HFFc6 (cell line): ENCODE measurements at places on chromosomes 6 and 20.

GRCh38 chr20:35317416-35318210, 25.4 kb upstream of the FAM83C start:
- DNase-seq, result no peak

DNA sequence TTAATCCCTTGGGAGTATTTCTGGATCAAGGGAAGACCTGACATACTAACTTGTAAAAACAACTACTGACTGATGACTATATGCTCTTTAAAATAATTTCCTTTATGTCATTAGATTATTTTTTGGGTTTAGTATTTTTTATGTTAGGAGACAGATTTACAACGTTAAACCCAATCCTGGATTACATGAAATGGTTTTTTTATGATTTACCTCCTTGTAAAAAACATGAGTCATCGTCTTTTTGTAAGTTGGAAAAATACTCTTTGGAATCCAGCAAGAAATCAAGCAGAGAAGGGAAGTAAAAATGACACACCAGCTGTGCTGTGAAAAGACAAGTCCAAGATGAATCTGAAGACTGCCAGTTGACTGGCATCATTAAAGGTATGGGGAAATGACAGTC, 6.7 kb downstream of the STK4 start:
- DNase-seq, result peak; percentile 86

DNA sequence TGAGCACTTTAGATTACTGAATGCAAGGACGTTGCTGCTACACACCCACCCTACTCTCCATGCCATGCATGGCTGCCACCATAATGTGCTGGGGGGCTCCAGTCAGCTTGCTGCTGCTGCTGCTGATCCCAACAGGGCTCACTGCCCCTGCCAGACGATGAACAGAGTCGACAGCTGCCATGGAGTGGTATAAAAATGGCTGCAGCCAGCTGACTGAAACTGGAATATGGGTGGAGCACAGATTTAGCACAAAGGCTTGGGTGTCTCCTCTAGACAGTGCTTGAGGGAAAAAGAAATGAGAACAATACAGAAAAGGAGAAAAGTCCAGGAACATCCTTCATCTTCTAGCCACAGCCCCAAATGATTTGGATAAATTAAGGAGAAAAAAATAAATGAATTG, 150.7 kb downstream of the PDSS2 start:
- no peak for DNase-seq

GRCh38 chr20:47256668-47257236, 99.7 kb downstream of the ZMYND8 start:
- DNase-seq, result peak; percentile 28

DNA sequence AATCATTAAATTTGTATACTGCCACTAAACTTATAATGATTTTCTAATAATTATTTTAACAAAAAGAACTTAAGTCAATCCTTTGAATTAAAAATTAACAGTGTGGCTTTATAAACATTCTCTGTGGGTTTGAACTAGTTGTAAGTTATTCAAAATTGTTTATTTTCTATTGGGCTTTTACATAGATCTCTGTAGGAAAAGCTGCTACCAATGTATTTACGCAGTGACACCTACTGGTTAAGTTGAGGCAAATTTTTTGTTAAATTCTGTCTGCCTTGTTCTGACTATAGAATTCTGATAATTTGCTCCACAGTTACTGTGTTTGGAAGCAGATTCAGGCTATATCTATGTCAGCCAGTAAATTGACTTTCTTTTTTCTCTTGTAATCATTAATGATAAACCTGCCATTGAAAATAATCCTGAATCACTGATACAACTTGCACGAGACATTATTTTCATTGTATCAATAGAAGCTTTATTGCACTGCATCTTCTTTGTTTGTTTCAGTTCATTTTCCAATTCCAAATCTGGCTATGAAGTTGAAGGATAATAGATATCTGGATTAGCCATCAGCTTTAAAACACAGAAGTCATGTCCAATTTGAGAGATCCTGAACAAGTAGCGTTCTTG, 66.0 kb upstream of the UTRN start:
- peak; percentile 66 for DNase-seq

GRCh38 chr6:11732036-11732631, 46.5 kb downstream of the ADTRP start:
- no peak for DNase-seq

DNA sequence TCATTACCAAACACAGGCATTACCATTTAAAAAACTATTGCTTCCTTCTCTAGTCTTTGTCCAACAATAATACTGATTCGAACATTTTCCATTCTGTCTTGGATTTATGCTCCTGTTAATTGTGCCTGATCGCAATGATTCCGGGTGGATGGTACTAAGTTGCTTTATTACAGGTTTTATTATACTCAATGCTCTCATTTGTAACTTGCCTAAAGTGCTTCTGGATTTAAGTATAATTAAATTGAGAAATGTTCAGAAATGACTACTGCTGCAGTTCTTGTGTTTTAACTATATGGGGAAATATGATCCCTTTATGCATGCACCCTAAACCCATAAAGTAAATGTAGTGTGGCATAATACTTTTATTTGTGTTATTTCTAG, 7.2 kb downstream of the TFAP2A start:
- no peak for DNase-seq

GRCh38 chr6:134046054-134046453, 6.4 kb downstream of the SLC2A12 start:
- no peak for DNase-seq

GRCh38 chr6:90484903-90485302, 102.0 kb downstream of the MAP3K7 start:
- DNase-seq, result no peak

- DNase-seq, result no peak
Measured at GRCh38 chr20:14576196-14576877, 238.9 kb upstream of the FLRT3 start.

DNA sequence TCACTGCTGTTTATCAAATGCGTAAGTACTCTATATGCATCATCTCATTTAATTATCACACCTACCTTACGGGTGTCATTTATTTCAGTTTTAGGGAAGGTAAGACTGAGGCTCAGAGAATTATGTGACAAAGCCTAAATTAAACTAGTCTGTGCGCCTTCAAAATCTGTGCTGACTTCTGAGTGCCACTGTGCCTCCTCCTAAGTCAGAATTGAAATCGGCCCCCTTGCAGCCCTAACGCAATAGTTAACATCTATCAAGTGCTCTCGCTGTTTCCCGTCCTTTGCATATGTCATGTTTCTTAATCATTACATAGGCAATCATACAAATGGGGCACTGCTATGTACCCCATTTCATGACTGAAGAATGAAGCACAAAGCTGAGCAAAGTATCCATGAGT, 79.0 kb upstream of the PDE10A start:
- DNase-seq, result no peak

GRCh38 chr6:170025935-170026750, 264.7 kb downstream of the DLL1 start:
- no peak for DNase-seq

DNA sequence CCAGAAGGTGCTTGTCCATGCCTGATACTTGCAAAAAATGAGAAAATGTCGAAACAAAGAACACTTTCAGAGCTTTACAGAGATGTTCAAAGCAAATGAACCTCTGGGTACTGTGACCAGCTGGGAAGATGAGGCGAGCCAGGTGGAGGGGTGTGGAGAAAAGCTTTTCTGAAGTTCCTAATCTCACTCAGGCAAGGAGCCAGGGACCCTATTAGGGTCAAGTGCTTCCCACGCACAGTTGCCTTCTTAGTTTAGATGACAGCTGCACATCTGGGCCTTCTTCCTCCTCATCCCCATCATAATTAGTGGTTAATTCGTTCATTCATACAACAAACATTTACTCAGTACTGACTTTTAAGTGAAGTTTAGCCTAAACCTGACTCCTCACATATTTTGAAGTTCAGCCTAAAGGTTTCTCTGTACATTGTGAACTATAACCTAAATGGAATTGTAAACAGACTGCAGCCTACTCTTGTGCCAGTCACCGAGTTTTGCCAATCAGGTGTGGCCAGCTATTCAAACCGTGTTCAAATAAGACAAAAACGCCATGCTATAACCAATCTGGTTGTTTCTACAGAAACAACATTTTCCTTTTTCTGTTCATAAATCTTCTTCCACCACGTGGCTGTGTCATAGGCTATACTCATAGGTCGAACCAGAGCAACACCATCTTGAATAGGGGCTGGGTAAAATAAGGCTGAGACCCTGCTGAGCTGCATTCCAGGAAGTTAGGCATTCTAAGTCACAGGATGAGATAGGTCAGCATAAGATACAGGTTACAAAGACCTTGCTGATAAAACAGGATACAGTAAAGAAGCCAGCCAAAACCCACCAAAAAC, 19.3 kb upstream of the AHCY start:
- no peak for DNase-seq

- DNase-seq, result no peak
Measured at GRCh38 chr20:63597651-63598478, 23.8 kb upstream of the HELZ2 start.

DNA sequence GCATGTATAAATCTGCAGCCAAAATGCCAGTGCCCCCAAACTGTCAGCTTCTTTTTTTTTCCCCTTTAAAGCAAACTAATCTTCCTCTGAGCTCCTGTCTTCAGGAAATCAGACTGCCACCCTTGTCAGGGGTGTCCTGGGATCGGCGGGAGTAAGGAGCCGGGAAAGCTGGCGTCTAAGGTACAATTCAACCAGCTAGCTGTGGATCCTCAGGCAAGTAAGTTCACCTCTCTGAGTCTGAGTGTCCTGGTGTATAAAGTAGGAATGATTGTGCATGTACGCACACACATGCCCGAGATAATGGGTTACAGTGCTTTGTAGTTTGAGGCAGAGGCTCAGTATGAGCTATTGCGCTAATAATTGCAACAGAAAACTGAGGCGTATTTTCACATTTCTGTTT, 98.3 kb downstream of the ANKRD60 start:
- DNase-seq, result no peak

DNA sequence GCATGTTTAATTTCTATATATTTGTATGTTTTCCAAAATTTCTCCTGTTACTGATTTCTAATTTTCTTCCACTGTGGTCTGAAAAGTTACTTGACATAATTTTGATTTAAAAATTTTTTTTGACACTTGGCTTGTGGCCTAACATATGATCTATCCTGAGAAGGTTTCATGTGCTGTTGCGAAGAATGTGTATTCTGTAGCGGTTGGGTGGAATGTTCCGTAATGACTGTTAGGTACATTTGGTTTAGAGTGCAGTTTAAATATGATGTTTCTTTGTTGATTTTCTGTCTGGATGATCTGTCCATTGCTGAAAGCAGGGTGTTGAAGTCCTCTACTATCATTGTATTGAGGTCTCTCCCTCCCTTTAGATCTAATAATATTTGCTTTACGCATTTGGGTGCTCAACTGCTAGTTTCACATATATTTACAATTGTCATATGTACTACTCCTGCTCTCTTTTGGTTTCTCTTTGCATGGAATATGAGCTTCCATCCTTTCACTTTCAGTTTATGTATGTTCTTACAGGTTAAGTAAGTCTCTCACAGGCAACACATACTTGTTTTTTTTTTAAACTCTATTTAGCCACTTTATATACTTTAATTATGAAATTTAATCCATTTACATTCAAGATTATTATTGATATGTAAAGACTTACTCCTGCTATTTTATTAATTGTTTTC, 19.5 kb upstream of the EDN1 start:
- no peak for DNase-seq

DNA sequence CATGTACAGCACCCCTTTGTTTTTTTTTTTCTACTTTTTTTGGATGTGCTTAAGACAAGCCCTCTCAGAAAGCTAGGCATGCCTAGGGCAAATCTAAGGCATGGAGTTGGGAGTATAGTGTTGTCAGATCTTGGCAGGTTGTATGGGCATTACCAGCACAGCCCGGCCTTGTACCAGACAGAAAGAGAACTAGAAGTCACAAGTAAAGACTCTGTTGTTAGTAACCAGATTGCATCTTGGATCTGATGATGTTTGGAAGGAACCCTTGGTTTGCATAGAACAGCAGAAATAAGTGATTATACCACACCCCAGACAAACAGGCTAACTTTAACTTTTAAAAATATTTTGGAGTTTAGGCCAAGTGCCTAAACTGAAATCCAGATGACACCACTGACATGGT, 25.6 kb downstream of the STK35 start:
- no peak for DNase-seq

DNA sequence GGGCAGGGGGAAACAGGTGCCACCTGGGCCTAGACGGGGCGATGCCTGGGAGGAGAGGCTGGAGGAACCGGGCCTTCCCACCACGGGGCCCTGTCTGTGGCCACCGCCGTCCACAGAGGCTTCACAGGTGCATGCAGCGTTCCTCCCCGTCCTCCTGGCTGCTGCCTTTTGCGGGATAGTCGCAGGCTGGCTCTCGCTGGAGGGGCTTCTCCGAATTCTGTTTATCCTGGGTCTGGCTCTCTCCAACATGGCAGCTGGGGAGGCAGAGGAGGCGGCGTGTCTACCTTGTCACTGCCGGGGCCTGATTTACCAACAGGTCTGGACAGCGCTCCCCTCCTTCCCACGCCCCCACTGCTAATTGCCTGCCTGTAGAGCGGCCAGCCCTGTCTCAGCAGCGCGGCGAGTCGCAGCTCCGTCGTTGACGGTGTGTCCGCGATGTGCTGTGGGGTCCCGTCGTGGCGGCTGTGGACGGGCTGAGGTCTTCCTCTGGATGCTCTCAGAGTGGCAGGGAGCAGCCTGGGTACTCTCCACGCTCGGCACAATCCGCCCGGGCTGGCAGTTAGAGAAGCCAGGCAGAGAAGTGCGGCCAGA, 262.9 kb downstream of the TAF4 start:
- DNase-seq, result no peak

DNA sequence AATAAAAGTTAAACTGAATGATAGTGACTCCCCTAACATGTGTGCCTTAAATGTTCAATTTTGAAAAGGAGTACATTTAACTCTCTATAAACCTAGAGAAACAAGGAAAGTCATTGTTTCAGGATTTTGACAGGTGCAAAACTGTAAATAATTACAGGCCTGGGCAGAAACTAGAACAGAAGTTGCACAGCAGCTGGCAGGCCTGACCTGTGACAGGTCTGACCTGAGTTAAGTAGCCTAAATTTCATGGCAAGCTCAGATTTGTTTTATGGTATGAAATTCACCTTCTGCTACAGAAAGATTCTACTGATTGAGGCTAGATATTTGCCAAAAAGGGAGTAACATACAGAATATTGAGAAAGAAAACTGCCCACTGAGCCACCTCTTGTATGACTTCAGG, 166.1 kb downstream of the CDKAL1 start:
- no peak for DNase-seq

DNA sequence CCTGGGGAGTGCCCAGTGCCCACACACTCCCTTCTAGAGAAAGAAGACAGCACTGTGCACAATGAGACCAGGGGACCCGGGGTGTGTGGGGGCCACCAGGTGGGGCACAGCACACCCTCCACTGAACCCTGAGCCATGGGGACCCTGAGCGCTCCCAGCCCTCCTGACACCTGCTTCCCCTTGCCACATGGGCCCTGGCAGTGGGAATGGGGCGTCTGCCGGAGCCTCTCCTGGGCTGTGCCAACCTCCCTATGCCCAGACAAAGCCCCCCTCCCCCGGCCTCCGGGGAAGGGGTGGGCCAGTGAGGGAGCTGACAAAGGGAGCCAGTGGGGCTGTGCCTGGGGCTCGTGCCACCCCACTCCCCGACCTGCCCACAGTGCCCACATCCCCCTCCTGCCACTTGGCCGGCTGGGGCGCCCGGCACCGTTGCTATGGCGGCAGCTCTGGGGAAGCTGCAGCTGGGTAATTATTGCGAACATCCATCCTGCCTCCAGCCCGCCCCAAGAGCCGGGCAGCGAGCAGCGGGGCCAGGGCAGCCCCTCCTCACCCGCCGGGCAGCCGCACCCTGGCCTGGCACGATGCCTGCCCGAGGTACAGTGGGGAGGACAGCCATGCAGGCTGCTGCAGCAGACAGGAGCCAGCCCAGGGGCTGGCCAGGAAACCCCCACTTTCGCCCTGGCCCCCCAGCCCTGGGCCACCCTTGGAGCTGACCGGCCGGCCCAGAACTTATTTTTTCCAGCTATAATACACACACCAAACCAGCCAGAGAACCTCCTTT, 41.9 kb upstream of the NOL4L start:
- no peak for DNase-seq

- DNase-seq, result no peak
Measured at GRCh38 chr20:38326309-38326708, 20.0 kb upstream of the LBP start.
